ENCODE measurements at places on chromosomes 2 and 18.

DNA sequence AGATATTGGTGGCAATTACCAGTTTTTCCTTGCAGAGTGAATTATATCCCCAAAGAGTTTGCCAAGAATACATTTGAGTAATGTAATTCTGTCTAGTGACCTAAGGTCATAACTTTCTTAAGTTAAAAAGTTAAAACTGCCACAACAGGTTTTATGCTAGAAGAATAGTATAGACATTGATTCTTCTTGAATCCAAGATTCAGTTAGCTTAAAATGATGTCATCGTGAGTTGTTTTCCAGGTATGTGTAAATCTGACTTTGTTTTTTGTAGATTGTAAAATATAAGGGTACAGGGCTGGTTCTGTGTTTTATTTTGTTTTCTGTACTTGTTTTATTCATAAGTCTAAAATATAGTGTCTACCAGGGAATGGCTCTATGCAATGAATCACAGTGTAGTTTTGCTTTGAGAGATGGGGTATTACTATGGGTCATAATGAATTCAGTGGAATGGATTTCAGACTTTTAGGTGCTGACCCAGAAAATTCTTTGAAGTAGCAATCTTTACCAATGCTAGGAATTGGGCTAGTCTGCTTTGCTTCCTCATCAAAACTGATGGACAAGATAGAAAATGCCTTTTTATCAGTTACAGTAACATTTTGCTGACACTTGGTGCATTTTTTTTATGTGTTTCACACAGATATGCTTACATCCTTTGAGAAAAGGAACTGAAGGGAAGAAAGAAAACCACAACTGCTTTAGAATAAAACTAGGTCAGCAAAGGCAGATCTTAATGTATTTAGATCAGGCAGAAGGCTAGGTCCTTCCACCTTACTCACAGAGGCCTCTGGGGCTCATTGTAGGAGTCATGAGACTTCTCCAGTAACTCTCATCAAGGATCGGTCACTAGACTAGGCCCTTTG, 20.8 kb upstream of the MGAT5 start:
- DNase-seq = no peak

GRCh38 chr2:126645211-126645618, 10.7 kb upstream of the GYPC start:
- no peak for DNase-seq

GRCh38 chr2:33015421-33016142, 68.8 kb downstream of the LTBP1 start:
- DNase-seq = peak; percentile 33

GRCh38 chr2:14417551-14417950, 215.0 kb upstream of the LRATD1 start:
- DNase-seq = no peak

GRCh38 chr2:183172220-183172887, 48.1 kb downstream of the NUP35 start:
- no peak for DNase-seq

- peak; percentile 56 for DNase-seq
Observed at GRCh38 chr2:234496835-234497593, at the start of gene ARL4C. Gene ARL4C (minus strand): TSS chr2:234497081. CDS start chr2:234496586, 495 bp downstream.

- DNase-seq = no peak
Observed at GRCh38 chr2:98649992-98650375, 41.6 kb downstream of the UNC50 start.

DNA sequence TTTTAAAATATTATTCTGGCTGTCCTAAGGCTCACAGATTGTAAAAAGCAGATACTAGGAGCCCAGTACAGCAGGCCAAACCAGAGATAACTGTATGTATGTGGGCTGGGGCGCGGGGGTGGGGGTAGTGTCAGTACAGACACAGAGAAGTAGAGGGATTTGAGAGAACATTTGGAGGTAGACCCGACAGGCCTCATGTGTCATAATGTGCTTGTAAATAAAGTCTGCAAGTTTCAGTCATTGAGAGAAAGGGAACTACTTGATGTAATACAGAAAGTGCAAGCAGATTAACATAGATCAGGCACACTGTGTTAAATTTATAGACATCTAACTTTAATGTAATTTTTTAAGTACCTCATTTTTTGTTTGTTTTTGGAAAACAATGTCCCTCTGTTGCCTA, 7.4 kb upstream of the POLI start:
- DNase-seq = no peak

- no peak for DNase-seq
Observed at GRCh38 chr2:15677141-15677843, 85.6 kb downstream of the DDX1 start.

DNA sequence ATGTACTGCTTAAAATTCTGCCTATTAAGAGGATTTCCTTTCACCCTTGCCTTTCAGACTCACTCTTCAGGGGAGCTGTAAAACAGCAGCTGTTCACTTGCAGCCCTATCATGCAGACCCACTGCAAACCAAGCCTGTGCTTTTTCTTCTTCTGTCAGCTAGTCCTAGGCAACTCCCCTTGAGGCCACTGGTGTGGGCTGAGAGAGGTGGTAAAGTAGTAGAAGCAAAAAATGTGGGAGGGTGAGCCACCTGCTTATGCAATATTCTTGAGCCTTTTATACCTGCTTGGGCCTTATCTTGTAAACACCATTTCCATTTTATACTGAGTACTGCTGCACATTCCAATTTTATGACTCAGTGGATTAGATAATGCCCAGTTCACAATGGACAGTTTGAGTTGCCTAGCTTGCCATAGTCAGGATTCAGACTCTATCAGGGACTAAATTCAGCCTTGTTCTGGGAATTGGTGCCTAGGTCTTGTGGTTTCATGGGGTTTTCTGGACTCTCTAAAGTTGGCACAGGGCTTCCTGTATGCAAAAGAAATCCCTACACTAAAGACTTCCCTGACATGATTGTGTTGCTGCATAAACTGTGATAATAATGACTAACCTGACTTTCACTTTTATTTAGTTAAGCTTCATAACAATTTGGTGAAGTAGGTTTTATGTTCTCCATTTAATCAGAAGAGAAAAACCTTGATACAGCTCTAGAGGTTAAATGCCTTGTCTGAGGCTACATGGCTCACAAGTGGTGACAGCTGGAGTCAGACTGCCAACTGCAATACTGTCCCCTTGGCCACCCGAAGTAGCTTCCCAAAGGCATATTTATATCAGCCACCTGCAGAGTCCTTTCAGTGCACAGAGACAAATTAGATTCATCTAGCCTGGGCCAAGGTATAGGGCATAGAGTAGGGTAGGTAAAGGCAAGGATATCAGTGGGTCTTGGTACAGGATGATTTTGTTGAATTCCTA, 47.4 kb upstream of the KDM3A start:
- peak; percentile 87 for DNase-seq

DNA sequence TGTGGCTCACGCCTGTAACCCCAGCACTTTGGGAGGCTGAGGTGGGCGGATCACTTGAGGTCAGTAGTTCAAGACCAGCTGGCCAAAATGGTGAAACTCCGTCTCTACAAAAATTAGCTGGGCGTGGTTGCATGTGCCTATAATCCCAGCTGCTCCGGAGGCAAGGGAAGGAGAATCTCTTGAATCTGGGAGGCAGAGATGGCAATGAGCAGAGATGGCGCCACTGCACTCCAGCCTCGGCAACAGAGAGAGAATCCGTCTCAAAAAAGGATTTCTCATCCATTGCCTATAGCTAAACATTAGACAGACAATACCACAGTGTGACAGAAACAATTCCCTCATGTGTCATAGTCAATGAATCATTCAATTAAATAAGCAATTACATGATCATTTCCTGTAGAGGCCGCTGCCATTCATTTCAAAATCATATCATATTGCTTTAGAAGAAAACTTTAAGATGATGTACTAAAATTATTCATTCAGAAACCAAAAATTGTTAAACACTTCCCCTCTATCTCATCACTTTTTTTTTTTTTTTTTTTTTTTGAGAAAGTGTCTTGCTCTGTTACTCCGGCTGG, 69.5 kb upstream of the TGIF1 start:
- DNase-seq = peak; percentile 29

DNA sequence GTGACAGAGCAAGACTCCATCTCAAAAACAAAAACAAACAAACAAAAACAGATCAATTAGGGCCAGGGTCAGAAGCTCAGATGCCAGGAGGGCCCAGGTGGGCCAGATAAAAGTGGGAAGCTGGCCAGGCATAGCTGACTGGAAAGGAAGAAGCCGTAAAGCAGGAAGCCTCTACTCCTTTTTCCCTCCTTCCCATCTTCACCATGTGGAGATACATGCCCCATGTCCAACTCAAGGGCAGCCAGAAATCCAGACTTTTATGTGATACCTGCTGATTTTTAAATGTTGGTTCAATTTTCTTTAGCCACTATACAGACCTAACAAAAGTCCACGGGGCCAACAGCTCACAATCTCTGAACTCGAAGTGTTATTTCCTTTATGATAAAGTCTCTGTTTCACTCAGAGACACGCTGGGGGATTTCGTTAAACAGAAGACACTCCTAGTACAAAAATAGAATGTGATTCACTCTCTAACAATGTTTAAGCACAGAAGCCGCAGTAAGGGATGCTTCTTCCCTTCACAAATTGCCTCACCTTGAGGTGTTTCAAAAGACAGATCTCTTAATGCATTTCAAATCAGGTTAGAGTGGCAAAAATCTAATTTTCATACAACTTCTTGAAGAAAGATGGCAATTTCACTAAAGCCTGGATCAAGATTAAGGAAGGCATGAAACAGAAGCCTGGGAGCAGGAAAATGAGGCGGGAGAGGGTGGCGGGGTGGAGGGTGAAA, 14.0 kb downstream of the TMEM247 start:
- peak; percentile 80 for DNase-seq

GRCh38 chr2:226431288-226431948, 368.2 kb downstream of the IRS1 start:
- DNase-seq = peak; percentile 65

DNA sequence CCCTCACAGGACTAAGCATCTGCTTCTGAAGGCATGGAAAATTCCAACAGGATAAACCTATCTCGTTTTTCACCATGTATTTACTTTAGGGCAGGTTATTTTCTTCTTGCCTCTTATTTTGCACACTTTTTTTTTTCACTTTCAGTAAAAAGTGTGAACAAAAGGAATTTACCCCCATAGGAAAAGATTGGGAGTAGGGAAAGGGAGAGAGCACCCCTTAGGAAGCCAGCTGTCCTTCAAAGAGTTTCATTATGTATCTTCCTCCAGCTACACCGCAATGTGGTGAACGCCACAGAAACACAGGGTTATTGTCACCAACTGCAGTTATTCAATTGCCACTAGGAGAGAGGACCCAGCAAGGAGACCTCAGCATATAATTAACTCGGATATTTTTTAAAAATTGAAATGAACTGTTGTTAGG, 286.2 kb upstream of the VRK2 start:
- no peak for DNase-seq

GRCh38 chr18:49055754-49056172, 105.0 kb upstream of the SMAD7 start:
- peak; percentile 68 for DNase-seq

DNA sequence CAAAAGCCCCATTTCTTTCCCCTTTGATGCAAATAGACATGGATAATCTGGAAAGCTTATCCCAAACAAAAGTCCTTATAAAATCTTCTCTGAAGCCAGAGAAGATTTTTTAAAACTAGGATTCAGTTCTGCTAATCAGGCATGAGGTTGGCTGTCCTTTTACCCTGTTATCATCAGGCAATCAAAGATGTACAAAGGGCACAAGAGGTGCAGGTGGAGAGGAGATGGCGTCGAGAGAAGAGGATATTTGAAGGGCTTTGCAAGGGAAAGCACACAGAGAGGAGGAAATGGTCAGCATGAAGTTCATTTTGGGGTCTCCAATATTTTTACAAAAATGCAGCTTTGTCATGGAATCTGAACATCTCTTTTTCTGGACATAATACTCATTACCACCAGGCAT, 88.5 kb downstream of the KLF7 start:
- DNase-seq = no peak

DNA sequence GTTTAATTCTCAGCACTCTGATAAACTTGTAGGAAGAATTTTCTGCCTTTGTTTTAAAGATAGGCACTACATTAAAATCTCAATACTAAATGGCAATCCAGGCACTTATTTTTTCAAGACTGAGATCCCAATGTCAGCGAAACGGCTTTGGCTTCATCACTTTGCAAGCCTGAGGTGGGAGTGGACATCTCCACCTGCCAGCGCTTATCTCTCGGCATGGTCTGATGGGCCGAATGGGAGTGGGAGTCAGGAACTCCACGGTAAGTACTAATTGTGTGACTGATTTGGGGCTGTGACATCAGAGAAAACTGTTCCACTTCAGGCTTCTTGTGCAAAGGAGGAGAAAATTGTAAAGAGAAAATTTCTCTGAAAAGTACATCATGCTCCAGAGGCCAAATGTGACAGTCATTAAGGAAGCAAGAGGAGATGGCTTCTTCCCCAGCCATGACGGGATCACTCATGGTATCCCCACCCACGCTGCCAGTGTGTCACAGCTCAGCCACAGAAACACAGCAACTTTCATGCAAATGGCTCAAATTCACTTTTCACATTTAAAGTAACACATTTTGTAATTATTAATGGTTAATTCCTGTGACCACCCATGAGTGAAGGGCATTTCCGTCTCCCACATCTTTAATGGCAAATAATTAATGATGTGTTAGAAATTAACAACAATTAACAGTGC, 385.5 kb upstream of the HNRNPA3 start:
- no peak for DNase-seq

DNA sequence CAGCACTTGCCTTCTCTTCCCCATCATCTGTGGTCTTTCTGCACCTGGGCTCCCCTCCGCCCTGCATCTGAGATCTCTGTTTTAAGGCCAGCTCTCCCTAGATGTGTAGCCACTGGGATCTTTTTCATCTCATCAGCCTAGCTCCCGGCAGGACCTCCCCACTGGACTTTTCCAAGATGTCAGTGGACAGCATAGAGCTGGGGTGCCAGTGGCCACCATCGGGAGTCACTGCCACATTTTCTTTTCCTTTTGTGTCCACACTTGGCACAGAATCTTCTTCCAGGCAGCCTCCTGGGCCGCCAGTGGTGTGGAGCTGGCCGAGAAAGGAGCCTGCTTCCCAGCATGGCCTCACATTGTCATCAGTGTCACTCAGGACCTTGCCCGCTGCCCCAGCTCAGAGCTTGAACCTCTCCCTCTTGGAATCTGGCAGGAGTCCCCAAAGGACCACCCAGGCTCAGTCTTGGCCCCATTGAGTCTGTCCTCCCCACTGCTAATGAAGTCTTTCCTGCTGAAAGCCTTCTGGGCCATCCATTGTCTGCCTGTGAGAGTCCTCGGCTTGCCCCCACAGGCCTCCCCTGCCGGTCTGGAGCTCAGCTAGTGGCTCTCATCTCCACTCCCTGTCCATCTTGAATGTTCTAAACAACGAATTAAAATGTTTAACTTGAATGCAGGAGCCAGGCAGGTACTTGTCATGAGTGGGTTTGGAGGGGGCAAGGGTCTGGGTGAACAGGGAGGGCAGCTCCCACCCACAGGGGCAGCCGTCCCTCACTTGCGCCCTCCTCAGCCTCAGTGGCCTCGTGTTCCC, 324.4 kb downstream of the GBX2 start:
- no peak for DNase-seq

GRCh38 chr2:29061616-29062015, 12.7 kb downstream of the PCARE start:
- no peak for DNase-seq

- DNase-seq = peak; percentile 87
Observed at GRCh38 chr2:85893428-85894258, 4.9 kb upstream of the ST3GAL5 start.
